ENCODE measurements at places on chromosomes 2 and 18.

GRCh38 chr2:147485210-147485851 lies 359.5 kb upstream of the ACVR2A start:
- no peak for DNase-seq

GRCh38 chr18:961644-962355 lies 57.1 kb downstream of the ADCYAP1 start:
- peak; percentile 63 for DNase-seq

- no peak for DNase-seq
Measured at GRCh38 chr18:45627204-45627526, 11.9 kb downstream of the SLC14A2 start.

GRCh38 chr2:202592566-202592965 lies 42.2 kb upstream of the FAM117B start:
- DNase-seq, result no peak

DNA sequence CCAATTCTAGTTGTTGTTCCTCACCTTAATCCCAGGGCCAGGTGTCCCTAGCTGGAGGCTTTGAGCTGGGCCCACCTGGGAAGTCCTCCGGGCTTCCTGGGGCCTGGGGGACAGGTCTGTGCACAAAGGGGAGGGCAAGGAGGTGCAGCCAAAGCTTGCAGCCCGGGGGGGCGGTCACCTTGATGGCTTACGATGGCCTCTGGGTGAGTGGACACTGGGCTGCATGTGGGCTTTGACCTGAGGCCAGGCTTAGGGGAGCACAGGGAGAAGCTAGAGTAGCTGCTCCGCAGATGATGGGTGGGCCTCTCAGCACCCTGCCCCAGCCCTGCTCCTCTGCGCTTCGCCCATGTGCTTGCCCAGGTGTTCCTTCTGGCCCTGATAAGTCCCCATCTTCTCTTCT lies 41.8 kb upstream of the HAAO start:
- DNase-seq, result no peak

DNA sequence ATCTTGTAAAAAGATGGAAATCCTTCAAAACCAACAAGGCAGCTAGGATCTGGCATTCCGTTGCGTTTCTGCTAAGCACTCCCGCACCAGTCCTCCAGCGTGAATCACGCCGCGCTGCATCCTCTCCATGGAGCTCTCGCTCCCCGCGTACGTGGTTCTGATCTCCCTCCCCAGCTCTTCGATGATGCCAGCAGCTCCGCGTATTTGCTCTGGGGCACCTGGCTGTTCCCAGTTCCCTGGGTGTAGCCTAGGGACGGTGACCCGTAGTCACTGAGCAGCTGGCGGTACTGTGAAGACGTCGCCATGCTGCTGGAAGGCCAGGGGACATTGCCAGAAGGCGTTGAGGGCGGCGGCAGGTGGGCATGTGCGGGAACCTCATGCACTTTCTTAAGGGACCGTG lies 407.5 kb downstream of the RNF144A start:
- DNase-seq, result no peak

- DNase-seq, result peak; percentile 54
Measured at GRCh38 chr2:157172866-157173578, 84.5 kb upstream of the GALNT5 start.

GRCh38 chr2:227473122-227473461 lies 1.1 kb downstream of the AGFG1 start:
- DNase-seq, result no peak

GRCh38 chr2:174846941-174847938 lies 83.0 kb upstream of the CHRNA1 start:
- DNase-seq, result peak; percentile 90

DNA sequence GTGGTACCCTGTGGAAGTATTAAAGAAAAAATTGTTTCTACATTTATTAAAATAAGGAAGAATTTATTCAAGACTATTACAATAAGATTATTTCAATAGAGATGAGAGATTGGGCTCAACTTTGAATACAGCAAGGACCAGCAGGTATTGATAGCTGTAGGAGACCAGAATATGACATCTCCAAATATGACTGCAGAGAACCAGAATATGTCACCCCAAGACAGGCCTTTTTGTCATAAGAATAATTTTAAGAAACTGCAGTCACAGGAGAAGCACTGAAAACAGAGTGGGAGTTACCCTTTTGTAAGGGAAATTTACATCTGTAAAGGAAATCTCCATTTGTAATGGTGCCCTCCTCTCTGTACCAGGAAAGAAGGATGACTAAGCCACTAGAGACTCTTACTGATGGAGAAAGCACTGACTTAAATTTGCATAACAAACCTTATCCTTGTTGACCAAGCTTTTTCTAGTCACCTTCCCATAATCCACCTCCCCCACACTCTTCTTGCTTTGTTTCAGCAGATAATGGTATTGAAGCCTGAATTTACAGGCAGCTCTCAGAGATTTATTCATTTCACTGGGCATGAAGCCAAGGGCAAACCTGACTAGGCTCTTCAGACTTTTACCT lies 145.1 kb upstream of the RMP24 start:
- DNase-seq, result no peak

GRCh38 chr2:240287011-240287410 lies 146.6 kb upstream of the OTOS start:
- DNase-seq, result no peak
